ENCODE measurements at places on chromosomes 6 and 20.
A peak's percentile ranks its signal among the peaks of the same experiment; 100 is the strongest.

DNA sequence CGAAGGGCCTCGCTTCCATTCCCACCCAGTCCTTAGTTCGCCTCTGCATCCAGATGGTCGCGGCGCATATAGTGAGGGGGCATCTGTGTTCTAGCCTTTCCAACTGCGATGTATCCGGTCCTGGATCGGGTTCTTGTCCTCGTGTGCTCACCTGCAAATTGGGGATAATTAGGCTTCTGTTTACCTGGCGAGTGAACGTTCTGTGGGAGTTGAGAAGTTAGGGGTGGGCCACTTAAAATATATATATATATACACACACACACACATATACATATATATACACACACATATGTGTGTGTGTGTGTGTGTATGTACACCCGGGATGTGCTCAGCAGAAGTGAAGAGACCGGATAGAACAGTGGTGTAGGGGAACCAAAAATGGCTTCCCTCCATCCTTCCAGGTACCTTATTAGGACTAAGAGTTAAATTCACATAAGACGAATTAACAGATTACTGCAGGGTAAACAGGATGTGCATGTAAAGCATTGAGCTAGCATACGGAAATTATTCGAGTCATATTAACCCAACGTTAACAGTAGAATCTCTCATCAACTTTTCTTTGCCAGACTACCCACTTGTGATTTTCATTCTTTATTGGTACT lies 537 bp downstream of the CSTF1 start:
- DNase-seq: peak; percentile 37

- DNase-seq: no peak
These were observed 169.9 kb downstream of the EDN1 start for GRCh38 chr6:12459945-12460661.

GRCh38 chr6:1271071-1271763 lies 40.7 kb upstream of the FOXQ1 start:
- DNase-seq: no peak

- no peak for DNase-seq
These were observed 109.7 kb downstream of the RCAN2 start for GRCh38 chr6:46381579-46381978.

DNA sequence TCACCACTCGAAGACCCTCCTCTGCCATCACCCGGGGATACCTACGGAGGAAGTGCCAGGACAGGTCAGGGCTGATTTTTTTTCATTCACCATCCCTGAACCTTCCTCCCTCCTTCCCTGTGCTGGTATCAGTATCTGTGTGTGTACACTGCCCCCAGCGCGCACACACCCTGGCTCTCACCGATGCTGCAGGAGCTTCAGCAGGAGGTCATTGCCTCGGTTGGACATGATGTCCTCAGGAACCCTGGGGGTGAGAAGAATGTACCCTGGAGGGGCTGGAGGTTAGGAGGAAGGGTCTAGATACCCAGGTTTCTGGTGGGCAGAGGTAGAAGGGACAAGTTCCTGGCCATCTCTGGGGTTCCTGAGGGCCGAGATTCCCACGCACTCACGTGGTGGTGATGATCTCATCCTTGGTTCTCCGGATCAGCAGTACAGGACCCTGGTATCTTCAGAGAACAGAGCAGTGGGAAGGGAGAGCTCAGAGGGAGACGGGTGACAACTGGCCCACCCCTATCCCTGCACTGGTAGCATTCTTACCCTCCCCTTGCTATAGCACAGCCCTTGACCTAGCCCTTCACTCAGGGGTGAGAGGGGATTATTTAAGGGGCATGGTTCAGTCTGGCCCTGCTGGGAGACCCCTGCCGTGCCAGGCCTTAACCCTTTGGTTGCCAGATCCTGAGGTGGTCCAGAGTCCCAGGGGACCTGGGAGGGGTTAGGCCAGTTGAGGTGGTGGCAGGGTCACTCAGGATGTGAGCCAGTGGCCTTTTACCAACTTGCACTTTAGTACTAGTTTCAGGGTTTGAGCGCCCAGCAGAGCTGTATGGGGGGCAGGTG lies 7.2 kb upstream of the LY6G5C start:
- no peak for DNase-seq

- DNase-seq: no peak
These were observed 79.9 kb downstream of the CEBPB start for GRCh38 chr20:50270569-50270968.

GRCh38 chr20:50153500-50154377 lies at the start of gene PEDS1:
Gene PEDS1, minus strand, starts transcription at chr20:50153723. Its CDS starts 86 bp downstream, at chr20:50153637.
- DNase-seq: peak; percentile 81

DNA sequence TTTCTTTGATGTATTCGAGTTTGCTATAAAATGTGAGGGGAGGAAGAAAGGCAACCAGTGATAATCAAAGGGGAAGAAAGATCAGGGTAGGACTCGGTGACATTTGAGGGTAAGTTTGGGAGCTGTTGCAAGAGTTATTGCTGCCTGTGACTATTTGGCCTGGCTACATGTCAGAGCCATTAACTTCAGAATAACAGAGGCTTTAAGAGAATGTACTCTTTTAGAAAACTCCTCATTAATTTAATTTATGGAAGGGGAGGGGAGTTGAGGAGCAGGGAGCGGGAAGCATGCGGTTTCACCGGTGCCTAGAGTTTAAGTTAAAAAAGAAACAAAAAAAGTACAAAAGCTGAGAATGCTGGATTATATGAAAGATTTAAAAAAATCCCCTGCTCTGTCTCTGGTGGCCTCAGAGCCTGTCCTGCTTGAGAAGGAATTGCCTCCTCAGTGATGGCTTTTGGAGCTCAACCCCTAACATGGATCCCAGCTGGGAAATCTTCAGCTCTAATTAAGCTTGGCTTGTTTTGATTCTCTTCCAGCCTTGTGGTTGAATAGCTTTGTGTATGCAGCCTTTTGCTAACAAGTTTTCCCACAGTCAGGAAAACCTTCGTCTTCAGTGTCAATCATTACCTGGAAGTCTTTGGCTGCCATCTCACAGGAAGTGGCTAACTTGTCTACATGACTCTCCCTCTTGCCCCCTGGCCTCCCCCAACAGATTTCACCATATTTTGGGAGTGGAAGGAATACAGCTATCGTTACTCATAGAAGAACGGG lies 238.2 kb downstream of the SOX4 start:
- DNase-seq: no peak

- DNase-seq: no peak
These were observed 32.7 kb upstream of the CRISP1 start for GRCh38 chr6:49898904-49899566.

GRCh38 chr20:46575394-46575793 lies 24.9 kb upstream of the OCSTAMP start:
- no peak for DNase-seq

DNA sequence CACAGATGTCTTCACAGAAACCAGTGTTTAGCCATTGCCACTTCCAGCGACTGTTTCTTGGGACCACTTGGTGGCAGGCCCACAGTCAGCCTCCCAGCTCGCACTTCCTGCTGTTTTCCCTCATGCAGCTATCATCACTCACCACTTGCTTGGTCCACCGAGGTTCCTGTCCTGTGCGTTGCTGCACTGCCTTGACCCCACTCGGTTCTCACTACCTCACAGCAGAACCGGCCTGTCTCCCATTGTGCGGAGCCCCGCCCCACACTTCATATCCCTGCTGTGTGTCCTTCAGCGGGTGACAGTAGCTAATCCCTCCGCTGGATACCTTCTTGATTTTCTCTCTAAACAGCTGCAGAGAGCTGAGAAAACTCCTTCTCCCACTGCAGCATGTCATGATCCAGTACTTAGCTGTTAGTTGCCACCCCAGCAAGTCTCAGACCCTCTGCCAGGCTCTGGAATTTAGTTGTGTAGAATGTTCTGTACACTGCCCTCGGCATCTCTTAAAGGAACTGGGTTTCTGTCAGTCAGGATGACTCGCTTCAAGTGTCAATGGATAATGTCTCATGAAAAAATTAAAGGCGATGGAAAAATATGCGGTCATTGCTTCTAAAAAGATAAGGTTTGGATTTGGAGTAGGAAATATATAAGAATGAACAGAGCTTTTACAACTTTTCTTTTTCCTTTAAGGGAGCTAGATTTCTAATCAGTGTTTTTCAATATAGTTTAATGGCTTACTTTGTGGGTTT lies 208.0 kb downstream of the FARS2 start:
- no peak for DNase-seq

GRCh38 chr6:45864651-45865050 lies 151.0 kb downstream of the CLIC5 start:
- no peak for DNase-seq

DNA sequence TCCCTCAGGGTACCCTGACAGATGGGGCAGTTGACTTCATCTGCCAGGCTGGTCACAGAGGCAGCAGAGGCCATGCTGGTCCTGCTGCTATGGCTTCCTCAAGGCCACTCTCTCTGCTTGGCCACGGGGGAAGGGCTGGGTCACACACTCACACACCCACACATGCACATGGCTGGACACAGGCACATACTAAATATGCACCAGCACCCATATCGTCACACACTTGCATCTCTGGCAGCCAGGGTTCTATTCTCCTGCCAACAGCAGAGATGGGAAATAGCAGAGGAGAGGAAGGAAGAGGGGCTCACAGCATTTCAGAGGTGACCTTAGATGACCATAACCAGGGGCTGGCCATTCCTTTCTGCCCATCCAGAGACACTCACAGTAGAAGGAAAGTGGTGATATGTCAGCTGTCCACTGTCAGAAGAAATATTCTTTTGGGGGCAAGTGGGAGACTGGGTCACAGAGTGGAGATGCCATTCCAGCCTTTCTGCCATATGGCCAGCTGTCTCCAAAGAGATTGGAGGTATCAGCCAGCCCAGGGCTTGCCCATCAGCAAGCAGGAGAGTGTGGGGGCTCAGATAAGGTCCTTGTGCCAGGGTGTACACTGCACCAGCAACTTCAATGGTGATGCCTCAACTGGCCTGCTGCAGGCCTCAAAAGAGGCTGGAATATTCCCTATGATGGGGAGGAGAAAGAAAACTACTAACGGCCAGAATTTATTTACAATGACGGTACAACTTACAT lies at the start of gene TRIM10:
Gene TRIM10, minus strand, starts transcription at position 427 of the 747 bp plus-strand sequence. Its CDS starts 353 bp downstream, at position 74.
- DNase-seq: no peak

DNA sequence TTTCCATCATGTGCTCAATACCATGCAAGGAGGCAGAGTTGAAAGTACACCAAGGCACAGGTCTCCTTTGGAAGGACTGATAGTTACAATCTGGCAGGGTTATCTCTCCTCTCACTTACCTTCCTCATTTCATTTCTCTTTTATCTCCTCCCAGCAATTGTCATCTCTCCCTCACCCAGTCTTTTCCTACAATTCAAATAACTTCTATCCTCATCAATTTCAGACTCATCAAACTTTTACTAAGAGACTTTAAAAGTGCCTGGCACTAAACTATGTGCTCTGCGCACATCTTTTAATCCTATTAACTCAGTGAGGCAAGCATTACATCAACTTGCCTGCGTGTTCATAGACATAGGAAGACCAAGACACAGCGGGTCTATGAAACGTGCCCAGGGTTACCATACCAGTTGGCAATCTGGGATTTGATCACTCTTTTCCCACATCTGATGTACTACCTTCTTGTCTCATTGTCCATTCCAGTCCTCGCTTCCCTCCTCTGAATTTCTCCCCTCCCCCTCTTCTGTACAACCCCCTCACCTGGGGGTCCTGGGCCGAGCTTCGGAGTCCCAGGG lies 1.2 kb downstream of the VARS1 start:
- no peak for DNase-seq

DNA sequence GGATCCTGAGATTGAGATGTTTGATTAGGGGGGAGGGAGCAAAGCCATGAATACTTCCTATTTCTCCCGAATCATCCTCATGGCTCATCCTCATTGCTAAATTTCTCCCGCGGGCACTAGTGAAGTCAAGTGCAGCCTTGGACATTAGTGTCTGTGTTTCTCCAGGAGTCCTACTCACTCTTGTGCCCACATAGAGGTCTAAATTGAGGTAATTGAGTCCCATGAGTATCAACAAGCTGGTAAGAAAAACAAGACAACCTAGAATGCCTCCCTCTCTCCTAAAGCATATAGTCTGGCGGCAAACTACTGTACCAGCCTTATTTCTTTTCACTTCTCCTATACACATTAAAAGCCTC lies 420 bp downstream of the CENPQ start:
- no peak for DNase-seq

DNA sequence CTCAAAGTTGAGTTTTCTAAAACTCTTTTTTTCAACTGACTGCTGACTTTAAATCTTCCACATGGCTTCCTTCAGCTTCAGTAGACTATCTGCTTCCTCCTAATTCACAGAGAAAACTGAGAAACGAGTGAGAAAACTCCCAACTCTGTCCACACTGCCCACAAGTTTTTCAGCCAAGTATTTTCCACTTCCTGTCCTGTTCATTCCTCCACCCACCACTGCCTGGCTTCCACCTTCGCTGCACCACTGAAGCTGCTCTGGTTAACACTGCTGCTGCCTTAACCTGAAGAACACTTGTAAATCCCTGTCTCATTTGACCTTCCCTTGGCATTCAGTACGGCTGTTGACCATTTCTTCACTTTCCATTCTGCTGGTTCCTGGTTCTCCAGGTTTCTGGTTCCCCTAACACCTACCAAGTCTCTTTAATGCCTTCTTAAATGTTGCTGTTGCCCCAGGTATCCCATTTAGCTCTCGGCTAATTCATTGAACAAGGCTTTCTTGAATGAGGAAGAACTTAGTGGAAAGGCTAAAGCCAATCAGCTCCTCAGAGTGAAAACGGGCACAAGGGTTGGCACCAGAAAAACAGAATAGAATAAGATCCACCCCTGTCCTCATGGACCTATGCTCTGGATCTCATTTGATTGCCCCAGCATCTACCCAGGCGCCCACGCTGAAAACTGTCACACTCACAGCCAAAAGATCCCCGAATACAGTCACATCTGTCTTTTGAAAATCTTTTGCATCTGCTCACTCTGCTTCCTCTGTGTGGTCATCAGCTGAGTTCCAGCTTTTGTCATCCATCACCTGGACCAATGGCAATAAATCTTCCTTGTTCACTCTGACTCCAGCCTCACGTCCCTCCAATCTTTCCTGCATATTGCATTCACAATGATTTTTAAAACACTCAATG lies 104.4 kb upstream of the TAB2 start:
- peak; percentile 32 for DNase-seq

All from CD4-positive, alpha-beta T cell treated with Interleukin-2 at 100 ng/mL for 4 hours (primary cell).